HFFc6 (cell line): ENCODE measurements at places on chromosomes 5 and 9.

- no peak for DNase-seq
Observed at GRCh38 chr9:132372177-132373095, 17.6 kb upstream of the SETX start.

DNA sequence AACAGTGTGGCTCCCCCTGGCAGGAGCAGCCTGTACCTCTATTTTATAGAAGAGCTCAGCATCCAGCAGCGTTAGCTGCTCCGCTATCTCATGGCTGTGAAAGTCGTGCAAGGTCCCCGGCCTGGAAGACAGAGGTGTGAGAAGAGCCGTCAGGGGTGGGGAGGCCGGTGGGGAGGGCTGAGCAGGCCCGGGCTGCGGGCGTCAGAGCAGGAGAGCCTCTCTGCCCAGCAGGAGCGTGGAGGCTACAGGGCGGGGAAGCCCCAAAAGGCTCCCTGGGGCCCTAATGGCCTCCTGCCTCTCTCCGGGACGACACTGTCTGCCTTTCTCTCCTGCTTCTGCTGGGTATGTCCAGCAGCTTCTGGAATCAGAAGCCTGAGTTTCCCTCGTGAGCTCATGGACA lies 42.6 kb downstream of the PRRT1B start:
- no peak for DNase-seq

- no peak for DNase-seq
Observed at GRCh38 chr9:1051584-1052275, 1.6 kb downstream of the DMRT2 start.

GRCh38 chr5:76754668-76755078 lies 38.7 kb downstream of the F2R start:
- no peak for DNase-seq

DNA sequence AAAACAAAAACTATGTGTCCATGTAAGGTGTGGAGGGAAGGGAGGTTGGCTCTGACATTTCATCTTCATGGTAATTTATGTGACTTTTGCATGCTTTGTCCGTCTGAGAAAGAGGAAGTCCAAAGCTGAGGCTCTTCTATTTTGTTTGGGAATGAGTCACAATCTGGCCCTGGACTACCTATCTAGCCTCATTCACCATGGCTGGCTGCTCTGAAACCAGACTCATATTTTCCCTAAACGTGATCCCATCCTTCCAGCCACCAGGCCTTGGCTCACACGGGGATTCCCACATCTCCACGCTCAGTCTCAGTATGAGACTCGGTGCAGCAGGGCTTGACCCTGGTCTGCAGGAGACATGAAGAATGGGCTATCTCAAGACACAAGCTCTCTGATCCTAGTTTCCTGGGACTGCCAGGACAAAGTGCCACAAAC lies 672.8 kb downstream of the ACTL7B start:
- DNase-seq, result no peak

- DNase-seq, result no peak
Observed at GRCh38 chr5:89536020-89536419, 653.0 kb upstream of the MEF2C start.

DNA sequence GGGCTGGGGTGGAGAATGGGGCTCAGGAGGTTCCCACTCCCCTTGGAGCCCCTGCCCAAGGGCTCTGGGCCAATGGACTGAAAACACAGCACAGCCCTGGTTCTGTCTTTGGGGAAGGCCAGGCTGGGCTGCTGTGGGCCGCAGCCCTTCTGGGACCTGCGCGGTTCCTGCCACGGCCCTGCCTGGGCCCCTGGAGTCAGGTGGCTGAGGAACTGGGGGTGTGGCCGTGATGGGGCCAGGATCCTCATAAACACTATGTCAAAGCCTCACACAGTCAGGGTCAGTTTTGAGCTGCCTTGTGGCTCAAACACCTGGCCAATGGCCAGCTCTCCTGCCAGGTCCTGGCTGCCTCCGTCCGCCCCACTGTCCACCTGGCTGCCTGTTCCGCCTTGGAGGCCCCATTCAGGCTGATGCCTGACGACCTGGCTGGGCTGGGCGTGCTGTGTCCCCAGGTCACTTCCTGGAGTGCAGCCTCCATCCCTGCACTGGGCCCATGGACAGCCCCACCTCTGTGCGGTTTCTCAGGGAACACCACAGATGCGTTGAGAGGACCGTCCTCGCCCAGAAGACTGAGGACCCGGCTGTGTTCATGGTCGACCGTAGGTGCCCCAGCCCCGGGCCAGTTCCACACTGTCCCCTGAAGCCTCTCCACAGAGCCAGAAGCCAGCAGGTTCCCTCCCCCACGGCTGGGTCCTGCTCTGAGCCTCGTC lies 27.5 kb downstream of the PAEP start:
- no peak for DNase-seq

GRCh38 chr5:176454724-176455394 lies 6.7 kb downstream of the FAF2 start:
- no peak for DNase-seq
